T-helper 1 cell (primary cell): ENCODE measurements at places on chromosomes 4 and X.

DNA sequence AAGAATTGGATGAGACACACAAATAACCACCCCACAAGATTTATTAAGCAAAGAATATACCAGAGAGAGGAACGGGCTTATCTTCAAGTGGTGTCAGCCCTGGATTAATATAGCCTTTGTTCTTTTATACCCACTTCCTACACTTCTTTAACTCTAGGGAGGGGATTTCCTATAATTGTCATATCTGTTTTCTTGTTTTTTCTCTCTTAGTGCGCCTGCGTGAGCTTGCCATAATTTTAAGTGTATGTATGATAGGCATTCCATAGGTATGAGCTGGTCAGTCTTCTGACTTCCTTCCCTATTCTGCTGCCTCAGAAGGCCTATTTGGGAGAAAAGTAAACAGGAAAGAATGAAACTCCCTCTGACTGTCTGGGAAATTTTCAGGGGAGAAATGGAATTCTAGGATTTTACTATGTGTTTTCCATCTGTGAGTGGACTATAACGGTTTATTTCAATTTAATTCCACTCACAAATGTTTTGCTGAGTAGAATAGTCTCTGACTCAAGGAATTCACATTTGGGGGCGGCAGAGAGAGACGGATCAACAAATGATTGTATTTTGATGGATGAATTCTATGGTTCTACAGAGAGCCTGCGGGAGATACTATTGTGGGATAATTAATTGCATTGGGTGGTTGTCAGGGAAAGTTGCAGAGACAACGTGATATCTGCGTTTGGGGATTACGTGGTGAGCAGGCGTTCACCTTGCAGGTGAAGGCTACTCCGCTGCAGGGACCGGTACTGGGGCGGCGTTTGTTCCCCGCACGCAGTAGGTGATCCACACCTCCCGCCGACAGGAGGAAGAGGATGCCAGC lies 626 bp upstream of the CEP135 start:
- DNase-seq: peak; percentile 10

DNA sequence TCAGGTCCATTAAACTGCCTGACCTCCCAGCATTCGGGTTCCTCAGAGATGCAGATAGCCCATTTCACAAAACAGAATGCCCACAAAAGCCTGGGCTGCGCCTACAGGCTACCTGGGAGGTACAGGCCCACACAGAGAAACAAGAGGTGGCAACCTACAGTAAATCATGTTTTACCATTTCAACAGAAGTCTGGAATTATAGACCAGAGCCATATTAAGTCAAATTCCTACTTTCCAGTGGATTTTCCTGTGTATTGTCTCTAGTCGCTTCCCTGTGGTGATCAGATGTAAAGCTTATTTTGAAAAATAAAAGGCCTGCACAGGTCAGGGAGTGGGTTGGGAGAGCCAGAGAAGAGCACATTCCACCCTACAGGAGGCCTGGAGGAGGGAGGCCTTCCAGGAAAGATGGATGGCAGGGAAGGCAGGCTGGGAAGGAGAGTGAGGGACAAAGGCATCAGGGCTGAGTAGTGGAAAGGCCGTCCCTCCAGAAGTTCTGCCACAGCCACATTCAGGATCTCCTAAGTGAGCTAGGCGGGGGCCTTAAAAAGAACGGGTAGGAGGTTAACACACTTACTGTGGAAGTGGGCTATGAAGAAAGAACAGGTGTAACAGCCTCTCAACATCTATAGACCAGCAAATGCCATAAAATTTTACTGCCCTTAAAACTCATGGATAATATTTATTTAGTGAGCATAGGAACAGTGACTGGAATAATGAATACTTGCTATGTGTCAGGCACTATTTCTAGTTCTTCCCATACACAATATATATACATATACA lies 19.0 kb upstream of the USO1 start:
- DNase-seq: no peak

DNA sequence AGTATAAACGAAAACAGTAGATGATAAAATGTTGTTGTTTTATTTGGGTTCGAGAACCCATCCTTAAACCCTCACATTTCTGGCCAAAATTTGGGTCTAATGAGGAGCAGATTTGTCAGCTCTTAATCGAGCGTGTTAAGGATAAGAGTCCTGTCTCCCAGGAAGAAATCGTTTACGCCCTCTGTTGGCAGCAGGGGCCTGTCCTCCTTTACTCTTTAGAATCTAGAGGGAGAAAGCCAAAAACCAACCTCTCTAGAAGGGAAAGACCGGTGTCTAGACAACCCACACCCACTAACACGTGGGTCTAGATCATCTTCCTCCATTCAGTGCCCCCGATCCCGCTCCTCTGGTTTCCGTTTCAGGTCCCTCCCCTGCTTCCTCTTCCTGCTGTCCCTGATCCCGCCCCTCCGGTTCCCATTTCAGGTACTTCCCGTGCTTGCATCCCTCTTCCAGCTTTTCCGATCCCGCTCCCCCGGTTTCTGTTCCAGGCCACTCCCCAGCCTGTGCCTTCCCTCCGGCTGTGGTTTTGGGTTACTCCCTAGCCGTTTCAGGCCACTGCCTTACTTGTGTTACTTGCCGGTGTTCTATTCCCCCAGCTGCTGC lies 339.1 kb downstream of the PAPSS1 start:
- no peak for DNase-seq

DNA sequence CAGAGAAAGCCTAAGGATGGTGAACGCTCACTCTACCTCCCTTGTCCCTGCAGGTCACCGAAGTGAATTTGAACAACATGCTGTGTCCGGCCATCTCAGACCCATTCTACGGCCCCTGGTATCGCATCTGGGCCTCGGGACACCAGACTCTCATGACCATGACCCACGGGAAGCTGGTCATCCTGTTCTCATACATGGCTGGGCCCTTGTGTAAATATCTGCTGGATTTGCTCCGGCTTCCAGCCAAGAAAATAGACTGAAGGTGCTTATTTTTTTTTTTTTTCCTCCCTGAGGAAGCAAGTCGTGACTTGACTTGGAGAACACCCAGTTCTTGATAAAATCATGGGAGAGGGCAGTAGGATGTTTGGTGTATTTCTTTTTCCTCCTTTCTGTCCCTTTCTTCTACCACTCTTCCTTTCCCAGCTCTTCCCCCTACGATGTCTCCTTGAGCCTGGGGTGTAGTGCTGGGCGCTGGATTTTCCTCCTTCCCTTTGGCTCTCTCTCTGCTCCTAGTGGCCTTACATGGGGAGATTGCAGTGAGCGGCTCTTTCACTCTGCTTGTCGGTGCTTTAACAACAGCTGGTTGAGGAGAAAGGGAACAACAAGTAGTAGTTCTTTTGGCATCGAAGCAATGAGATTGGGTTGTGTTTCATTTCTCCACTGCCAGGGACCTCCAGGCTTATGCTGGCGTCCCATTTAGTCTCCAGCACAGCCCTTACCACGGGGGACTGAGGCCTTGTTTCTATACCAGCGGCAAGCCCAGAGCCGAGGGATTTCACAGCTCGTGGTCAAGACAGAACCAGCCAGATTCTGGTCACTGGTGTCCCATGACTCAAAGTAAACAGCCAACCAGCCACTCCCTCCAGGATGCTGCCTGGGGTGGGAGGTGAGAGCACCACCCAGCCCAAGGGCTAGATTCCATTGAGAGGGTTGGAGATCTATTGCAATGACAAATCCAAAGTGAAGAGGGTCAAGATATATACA lies 144.4 kb downstream of the AMMECR1 start:
- no peak for DNase-seq

- no peak for DNase-seq
Observed at GRCh38 chr4:21386166-21386780, 562.3 kb downstream of the KCNIP4 start.
